ENCODE measurements at places on chromosomes 7 and 10.

- no peak for DNase-seq
Observed at GRCh38 chr10:95233377-95234034, 39.5 kb downstream of the ACSM6 start.

- no peak for DNase-seq
Observed at GRCh38 chr10:15439341-15439842, 68.3 kb upstream of the FAM171A1 start.

- DNase-seq: no peak
Observed at GRCh38 chr7:44626620-44627019, 20.2 kb downstream of the OGDH start.

- no peak for DNase-seq
Observed at GRCh38 chr7:12475362-12476063, 71.8 kb upstream of the VWDE start.

DNA sequence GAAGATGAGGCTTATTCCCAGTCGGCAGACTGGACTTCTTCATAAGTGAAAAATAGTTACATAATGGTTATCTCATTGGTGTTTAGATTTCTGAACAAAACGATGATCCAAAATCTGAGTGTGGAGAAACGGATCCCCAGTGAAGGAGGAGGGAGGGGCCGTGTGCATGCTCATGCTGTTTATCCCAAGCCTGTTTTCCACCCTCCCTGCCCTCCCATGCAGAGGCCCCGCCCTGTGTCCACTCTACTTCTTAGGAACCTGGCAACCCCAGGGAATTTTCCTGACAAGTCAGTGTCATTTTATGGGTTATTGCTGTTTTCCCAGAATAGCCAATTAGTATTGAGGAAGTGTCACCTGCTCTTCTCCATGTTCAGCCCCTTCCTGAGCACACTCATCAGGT lies 174.0 kb downstream of the CELF2 start:
- no peak for DNase-seq

GRCh38 chr7:3172768-3173280 lies 128.2 kb upstream of the SDK1 start:
- no peak for DNase-seq

DNA sequence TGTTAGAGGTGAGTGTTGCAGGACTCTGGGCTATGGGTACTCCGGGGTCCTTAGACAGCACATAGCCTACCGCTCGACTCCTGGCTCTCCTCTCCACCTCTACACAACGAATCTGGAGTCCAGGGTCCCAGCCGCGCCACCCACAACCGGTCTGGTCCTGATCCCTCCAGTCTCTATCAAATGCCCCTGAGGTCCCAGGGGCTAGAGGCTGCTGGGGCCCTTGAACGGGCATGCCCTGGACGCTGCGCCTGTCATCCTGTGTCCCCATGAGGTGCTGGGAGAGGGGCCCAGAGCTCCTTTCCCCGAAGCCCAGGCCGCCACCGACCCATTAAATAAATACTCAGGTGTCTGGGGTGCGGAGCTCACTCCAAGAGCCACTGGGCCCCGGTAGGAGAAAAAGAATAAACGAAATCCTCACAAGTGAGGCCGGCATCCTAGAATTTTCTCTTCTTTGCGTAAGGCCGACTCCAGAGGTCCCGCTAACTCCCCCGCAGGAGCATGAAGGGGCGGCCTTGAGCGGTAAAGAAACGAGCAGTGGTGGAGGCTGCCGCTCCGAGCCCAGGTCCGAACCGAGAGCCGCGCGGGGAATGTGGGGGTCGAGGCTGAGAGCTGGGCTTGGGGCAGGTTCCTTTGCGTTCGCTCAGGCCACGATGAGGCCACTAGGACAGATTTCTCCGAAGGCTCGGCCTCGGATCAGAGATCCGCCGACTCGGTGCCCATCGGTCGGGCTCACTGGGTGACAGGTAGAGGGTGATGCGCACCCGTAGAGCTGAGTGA lies 166.7 kb downstream of the NRF1 start:
- DNase-seq: no peak

GRCh38 chr7:102942181-102942866 lies 29.5 kb downstream of the LRRC17 start:
- DNase-seq: no peak

DNA sequence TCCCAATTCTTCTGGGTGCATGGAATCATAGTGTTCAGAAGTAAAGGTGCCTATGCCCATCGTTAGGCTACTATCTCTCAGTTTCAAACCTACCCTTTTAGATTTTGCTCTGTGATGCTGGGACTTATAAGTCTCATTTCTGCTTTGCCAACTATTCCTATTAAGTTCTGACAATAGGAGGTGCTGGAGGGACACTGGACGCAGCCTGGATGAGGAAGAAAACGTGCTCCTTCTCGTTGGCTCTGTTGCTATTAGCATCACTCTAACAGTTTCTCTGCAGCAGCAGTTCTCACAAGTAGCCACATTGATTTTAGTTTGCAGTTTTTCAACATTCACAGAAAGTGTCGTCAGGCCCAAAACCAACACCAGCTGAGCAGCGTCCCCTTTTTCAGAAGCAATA lies 72.4 kb downstream of the ABCC2 start:
- DNase-seq: peak; percentile 48

DNA sequence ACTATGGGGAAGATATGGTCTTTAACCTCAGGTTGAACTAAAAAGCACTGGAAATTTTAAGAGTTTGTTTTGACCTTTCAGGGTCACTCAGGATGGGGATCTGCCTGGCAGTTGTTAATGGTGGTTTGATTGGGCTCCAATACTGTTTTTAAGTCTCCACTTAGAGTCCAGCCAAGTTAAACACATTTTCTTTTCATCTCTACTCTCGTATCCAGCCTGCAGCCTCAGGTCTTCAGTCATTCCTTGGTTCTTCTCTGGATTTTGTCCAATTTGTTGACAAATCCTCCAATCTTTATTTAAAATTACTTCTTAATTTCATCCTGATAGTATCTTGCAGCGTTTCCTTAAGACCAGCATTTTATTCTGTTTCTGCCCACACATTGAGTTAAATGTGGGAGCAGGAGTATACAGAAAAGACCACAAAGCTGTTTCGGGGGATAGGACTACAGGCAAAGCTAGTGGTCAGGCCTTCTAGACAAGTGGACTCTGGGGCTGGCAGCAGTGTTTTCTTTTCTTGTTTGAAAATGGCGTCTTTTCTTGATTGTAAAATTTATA lies 133.2 kb upstream of the INHBA start:
- no peak for DNase-seq

GRCh38 chr10:71742301-71743088 lies 22.9 kb upstream of the C10orf105 start:
- DNase-seq: no peak

- DNase-seq: no peak
Observed at GRCh38 chr10:35392482-35393228, 56.3 kb downstream of the CCNY start.

DNA sequence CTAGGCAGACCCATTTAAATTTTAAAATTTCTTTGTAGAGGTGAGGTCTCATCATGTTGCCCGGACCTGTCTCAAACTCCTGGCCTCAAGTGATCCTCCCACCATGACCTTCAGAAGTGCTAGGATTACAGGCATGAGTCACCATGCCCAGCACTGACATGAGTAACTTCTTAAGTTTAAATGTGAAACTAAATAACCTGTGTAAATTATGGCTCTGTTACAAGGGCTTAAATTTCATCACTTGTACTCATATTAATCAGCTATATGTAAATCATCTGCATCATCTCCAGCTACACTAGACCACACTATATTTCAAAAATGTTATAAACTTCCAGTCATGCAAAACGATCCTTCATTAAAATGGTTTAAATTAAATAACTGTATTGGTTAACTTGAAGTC lies 56.1 kb downstream of the ATAD1 start:
- peak; percentile 46 for DNase-seq

DNA sequence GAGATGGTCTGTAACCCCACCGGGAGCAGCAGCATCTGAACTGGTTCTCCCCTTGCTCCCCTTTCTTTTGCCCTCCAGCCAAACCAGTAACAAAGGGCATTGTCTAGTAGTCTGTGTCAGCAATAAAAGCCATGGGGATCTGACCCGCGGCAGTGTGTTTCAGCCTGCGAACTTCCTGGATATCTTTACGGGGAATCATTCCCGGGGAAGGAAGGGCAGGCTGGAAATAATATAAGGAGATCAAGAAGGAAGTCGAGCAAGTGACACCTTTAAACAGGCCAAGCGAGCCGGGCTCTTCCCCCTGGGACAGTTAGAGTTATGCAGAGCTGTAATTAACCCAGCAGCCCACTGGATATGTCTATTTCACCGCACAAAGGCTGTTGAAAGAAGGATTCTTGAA lies 661.2 kb upstream of the GALNT17 start:
- DNase-seq: no peak

Data from GM04504 (cell line).